Hindlimb muscle (tissue), 1 donor: ENCODE measurements at places on chromosomes 2 and 18. TPM values are rescaled to one million over a fixed set of nuclear protein-coding genes. Genes with fewer than 3 reads are reported as not detected.

- no peak for DNase-seq
These were observed 32.9 kb downstream of the EHD3 start for GRCh38 chr2:31266804-31267203.

DNA sequence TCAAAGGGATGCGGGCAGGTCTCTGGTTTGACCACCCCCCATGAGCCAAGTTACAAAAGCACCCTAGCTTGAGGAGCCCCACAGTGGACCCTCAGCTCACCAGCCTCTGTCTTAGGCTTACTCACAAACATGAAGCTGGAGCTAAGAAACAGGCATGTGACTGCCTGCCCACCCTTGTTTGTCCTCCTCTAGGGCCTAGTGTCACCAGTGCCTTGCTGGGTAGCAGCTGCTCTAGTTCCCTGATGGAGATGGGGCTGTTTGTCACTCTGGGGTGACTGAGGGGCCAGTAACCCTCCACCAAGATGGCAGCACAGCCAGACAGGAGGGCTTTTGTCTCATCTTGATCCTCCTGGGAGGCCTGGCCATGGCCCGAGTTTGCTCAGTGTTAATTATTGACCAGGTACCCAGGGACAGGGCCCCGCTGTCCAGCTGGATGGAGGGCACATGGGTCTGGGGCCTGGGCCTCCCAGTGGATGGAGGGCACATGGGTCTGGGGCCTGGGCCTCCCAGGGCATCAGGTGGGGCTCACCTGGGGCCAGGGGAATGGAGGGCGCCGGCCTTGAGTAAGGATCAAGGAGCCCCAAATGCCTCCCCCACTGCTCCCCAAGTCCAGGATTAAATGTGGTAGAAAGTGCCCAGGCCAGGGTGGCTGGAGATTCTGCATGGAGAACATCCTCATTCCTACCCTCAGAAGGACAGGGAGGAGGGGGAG lies 185.9 kb upstream of the HAAO start:
- no peak for DNase-seq

EN1 gene
- 8.3 TPM for polyA plus RNA-seq

GRCh38 chr2:134671513-134671912 lies 47.3 kb downstream of the TMEM163 start:
- DNase-seq, result no peak

INPP5D gene
- 8.9 TPM for polyA plus RNA-seq

DNA sequence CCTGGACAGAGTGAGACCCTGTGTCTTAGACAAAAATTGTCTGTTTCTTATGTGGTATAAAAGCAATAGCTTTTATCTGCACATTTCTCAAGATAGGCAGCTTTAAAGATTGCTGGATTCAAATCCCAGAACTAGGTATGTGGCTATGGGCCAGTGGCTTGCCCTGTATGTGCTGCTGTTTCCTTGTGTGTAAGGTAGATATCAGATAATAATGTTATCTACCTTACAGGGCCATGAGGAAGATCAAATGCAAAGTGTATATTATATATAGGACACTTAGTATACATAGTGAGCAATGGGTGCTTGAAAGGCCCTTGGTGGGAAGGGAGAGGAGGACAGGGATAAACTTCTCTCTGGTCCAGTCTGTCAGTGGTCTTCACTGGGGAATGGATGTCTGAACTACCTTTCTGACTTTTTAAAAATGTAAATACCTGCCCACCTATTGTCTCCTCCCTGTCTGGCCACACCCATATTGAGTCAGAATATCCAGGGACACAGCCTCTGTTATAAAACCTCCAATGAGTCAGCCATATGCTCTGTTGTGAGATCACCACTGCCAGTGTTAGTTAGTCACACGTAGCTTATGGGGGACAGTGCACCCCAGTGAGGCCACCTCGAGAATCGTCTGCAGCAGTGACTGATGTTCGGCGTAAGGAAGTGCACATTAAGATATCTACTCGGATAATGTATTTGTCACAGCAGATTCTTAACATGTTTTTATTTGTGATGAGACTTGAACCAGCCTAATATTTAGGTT lies 383.4 kb downstream of the PTPRM start:
- no peak for DNase-seq

ZNG1B gene
- polyA plus RNA-seq, result 42.4 TPM

GRCh38 chr2:224069172-224069571 lies 30.1 kb upstream of the SERPINE2 start:
- peak; percentile 30 for DNase-seq

DNA sequence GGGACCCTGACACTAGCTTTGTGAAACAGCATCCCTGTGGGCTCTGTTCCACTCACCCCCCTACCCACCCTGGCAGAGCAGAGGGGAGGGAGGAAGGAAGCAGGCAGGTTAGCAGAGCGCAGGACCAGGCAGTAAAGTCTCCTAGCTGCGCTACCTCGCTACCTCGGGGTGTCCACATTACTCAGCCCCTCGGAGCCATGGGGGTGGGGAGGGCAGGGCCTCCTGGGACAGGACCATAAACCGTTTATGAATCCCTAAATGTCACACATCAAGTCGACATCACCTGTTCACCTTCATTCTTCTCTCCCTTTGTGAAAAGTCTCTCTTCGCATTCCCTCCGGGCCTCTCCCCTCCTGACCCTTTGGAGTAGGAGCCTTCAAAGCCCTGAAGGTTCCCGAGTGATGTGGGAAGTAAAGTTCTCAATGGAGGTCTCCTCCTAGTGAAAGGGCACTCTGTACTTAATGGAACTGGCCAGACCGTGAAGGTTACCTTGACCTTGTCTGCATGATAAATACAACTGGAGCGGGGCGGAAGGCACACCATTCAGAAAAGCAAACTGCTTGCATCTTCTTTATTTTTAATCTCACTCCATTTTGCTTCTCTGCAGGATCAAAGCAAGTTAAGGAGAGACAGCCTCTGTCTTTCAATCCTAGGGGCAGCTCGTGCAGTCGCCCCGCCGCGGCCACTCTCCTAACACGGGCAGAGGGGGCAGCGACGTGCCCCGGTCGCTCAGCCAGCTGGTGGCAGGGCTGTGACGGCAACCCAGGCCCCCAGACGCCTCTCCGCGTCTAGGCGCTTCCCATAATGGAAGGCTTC lies 23.7 kb upstream of the SMAD7 start:
- DNase-seq, result no peak

DNA sequence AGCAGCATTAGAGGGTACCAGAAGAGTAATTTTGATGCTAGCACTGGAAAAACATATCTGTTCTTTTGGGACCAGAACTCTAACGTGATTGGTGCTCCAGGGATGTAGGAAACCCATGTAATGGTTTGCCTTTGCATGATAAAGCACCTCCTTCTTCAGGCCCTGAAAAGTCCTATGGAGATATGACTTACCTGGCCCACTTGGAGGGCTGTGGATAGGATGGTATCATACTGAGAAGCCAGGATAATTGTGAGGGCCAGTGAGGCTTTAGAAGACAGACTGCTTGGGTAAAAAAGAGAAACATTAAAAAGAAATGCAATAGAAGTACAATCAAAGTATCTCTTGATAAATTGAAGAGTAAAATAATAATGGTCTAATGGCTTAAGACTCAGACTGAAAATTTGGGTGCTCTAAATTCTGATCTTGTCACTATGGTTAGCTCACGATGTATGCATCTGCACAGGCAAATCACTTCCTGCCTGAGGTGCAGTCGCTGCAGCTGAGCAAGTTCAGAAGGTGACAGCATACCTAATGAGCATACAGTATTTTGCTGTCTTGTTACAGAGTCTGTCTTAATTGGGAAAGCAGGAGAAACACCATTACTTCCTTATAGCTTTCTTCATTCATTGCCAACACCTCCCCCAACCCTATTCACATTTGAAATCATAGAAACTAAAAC lies 371.5 kb downstream of the NUP35 start:
- no peak for DNase-seq
